ENCODE measurements at places on chromosomes 7 and 10.

GRCh38 chr10:69411476-69411875 lies 5.2 kb downstream of the TACR2 start:
- DNase-seq: no peak

GRCh38 chr7:136070736-136071505 lies 93.8 kb upstream of the MTPN start:
- no peak for DNase-seq

- DNase-seq: no peak
These were observed 466 bp upstream of the DNAJB12 start for GRCh38 chr10:72355214-72355555.

DNA sequence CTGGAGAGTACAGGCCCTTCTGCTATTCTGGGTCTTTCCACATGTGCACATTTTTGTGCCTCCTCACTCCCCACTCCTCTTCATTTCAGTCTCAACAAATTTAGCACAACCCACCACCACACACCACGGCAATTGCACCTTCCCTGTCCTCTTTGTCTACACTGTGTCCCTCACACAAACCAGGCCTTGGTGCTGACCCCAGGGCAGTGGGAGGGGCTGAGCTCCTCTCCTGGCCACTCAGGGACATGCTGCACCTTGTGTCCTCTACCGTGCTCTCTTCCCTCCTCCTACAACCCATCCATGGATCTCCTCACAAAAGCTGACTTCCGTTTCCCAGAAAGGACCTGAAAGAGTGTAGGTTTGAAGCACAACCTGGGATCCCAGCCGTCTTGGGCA lies 90.9 kb upstream of the IKZF1 start:
- DNase-seq: no peak

DNA sequence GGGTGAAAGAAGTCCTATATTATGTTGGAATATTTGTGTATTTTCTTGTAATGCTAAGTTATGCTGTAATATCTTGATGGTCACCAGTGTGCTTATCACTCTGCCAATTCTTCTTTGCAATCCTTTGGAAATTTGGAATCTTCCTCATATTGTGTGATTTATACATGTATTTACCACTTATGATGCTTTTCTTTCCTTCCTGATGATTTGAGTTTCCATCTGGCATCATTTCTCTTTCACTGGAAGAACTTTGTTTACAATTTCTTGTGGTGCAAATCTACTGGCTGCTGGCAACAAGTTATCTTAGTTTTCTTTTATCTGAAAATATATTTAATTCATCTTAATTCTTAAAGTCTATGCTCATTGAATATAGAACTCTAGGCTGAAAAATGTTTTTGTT lies 29.2 kb downstream of the CFAP69 start:
- no peak for DNase-seq

GRCh38 chr10:61385231-61386001 lies 67.8 kb downstream of the TMEM26 start:
- DNase-seq: no peak

- DNase-seq: no peak
These were observed 830 bp downstream of the RAB18 start for GRCh38 chr10:27504808-27505460.

DNA sequence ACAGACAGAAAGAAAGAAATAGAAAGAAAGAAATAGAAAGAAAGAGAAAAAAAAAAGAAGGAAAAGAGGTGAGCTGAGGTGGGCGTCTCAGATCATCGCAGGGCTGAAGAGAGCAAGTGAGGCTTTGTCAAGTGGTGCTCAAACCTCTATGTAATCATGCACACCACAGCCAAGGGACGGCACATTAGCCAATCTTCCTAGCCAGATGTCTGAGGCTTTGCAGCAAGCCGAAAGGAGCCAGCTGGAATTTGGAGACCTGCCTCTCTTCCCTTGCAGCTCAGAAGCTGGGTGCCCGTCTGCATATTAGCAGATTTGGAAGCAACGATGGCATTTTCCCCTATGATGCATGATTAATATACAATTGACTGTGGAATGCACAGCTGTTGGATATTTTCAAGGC lies 52.5 kb downstream of the ADRA2A start:
- no peak for DNase-seq

GRCh38 chr7:33336820-33337219 lies 207.5 kb downstream of the BBS9 start:
- DNase-seq: no peak

DNA sequence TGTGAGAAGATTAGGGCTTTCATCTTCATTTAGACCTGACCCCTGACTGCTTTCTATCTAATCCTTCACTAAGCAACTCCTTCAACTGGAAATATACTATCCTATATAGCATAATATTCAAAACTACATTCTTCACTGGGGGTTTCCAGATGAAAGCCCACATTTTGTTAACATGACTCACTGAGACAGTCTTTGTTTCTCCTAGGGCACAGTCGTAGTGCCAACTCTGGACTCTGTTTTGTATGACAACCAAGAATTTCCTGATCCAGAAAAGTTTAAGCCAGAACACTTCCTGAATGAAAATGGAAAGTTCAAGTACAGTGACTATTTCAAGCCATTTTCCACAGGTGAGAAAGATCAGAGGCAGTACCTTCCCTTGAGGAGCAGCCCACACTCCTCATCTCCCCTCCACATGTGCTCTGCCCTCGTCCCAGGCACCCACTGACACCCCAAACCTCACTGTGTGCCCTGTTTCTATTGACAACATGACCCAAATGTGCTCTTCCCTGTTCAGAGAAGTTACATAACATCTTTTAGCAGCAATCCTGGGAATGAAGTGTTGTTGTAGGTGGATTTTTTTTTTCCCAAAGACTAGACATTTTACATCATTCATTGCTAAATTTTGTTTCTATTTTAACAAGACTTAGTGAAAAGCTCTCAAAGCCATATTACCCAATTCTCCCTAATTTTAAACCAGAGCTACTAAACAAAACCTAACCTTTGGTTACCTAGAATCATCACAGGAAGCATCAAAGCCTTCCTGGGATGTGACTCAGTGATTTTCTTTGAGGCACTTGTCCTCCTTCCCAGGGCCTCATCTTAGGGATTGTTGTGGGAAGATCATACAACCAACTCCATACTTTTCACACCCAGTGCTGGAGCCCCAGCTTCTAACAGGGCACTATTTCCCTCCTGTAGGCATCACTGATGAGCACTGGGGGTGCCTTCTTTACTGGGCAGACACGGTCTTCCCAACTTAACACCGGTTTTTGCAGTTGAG lies 10.7 kb downstream of the CYP2E1 start:
- no peak for DNase-seq

GRCh38 chr10:48353246-48353645 lies 46.8 kb downstream of the MAPK8 start:
- no peak for DNase-seq

GRCh38 chr10:112526139-112526538 lies 79.1 kb downstream of the VTI1A start:
- DNase-seq: no peak

GRCh38 chr7:49850921-49851613 lies 77.6 kb downstream of the VWC2 start:
- DNase-seq: no peak

DNA sequence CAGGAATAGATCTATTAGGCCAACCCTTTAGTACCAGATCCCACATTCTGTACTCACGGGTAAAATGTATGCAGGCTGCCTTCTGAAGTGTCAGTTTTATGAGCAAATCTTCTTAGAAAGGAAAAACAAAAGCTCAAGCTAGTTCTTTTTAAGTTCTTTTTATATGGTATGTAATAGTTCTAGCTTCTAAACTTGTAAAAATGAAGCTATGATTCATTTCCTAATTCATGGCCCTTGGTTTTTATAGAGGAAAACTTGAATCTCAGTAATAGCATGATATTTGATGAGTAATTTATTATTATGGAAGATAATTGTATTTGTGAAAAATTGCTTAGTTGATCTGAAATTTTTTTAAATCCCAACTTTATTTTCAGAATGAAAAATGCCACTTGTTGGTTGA lies 54.3 kb downstream of the SLK start:
- DNase-seq: no peak
